ENCODE measurements at places on chromosomes 7 and 10.

DNA sequence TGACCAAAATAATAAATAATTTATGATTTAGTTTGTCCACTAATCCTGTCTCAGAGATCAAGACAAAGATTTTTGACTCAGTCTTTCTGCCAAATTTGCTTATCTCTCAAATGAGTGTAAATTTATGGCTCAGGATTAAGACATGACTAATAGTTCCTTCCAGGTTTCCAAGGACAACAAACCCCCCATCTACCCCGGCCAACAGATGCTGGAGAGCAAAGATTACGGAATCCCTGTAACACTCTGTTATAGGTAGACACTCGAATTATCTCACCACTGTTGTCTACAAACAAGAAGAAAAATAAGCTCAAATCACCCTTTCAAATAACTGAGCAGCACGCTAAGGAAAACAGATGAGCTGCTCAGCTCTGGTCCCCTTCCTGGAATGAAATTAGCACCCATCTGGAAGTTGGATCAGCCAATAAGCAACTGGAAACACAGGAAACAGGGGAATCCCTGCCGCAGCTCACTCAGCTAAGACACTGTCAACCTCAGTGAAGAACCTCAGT lies 56.8 kb upstream of the SVIL start:
- DNase-seq = peak; percentile 94

DNA sequence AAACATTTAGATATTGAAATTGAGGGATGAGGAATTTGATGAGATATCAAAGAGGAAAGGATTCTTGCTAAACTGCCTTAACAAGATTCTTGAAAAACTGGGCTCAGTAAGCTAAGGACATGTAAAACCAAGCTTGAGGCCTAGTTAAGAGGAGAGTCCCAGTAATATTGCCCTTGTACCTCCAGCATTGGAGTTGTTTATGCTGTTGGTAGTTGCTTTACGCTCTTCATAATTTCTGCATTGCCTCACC lies 156.1 kb upstream of the TRIM24 start:
- no peak for DNase-seq

DNA sequence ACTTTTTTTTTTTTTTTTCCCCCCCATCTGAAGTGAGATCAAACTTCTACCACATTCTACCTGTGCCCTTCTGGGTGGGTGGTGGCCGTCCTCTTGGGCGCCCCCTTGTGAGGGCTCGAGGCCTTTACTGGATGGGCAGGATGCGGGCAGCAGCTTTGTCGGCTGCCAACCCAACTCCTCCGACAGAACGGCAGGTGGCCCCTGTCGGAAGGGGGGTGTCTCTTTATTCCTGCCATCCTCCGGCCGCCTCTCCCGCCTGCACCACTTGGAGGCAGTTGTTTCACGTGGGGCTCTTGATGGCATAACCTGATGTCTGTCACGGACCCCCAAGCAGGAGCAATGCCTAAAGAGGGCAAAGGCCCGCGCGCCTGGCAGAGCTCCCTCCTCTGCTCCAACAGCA lies 31.0 kb downstream of the AMZ1 start:
- no peak for DNase-seq

DNA sequence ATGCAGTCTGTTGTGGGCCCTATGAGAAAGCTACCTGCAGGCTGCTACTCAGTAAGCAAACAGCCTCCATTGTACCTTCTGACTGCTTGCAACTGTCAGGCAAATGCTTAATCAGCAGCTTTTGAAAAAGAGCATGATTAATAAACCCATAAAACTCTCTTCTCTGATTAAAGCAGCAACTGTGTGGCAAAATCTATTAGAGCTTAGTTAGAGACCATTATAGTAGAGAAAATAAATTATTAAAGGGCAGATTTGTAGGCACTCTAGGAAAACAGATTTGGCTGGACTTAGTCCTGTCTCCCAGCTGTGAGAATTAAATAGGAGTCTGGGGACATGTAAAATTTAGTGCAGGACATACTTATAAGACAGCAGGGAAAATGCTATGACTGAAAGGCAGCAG lies 132.5 kb upstream of the WNT16 start:
- peak; percentile 56 for DNase-seq

DNA sequence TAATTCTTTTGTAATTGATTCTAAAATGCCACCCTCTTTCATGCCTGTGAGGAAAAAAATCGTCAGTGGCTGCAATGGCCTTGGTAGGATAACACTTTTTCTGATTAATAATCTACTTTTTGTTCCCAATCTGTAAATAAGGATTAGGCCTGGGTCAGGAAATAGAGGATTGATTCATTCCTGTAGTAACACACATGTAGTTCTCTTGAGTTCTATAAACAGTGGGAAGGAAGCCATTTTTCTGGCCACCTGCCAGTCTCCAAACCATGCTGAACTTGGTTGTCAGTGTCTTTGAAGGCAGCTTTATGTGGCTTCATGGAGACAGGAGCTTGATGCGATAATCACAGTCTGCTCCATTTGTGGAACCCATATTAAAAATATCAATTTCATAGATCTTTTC lies 169.3 kb upstream of the NFE2L3 start:
- no peak for DNase-seq

DNA sequence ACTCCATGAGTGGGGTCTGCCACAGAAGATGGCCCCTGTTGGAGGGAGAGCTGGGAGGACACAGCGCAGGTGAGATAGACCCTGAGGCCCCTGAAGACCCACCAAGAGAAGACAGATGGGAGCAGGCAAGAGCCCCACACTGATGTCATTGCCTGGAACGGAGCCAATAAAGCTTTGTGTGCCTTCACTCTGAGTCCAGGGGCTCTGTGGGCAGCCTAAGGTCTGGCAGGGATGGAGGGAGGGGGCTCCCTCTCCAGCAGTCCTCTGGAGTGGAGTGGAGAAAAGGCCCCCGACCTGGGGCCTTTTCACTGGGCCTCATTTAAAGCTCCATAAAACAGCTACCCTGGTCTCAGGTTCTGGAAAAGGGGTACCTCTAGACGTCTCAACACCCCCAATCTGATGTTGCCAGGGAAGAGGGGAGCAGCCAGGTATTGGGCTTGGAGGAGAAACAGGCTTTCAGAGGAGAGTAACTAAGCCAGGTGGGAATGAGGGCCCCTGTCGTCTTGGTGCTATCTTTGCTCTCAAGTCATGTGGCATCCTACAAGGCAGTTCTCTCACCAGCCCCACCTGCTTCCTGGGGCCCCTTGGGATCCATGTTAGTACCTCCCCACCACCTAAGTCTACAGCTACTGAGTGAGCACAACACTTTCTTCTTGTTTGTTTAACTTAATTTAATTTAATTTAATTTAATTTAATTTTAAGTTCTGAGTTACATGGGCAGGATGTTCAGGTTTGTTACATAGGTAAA lies 1.4 kb downstream of the C10orf62 start:
- DNase-seq = no peak

DNA sequence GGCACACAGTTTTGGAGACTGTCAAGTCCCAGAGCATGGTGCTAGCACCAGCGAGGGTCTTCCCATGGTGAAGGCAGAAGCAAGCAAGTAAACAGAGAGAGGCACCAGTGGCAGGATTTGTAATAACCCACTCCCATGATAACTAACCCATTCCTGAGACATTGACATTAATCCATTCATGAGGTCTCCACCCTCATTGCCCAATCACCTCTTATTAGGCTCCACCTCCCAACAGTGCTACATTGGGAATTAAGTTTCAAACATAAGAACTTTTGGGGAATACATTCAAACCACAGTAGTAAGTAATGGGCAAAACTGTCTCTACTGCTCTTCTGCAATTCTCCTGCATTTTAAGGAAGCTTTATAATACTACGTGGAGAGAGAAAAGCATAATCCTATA lies 193.6 kb downstream of the CACNA2D1 start:
- DNase-seq = no peak

DNA sequence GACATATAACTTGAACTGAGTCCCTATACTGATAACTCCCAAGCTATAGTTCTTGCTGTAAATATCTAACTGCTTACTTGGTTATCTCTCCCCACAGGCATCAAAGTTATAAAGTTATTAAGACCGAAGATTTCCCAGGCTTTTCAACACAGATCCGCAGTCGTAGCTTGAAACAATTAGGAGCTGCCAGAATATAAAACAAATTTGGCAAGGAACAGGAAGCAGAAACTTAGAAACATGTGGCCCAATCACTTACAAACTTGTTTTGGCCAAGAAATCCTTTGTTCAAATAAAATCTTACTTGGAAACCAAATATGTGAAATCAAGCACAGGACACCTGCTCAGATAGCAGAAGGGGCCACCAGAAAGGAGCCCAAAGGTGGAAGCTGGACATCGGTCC lies 9.0 kb downstream of the SLC16A12 start:
- peak; percentile 76 for DNase-seq

GRCh38 chr10:119199231-119199992 lies 8.0 kb upstream of the GRK5 start:
- peak; percentile 93 for DNase-seq

- peak; percentile 36 for DNase-seq
These were observed 59.0 kb downstream of the GNA12 start for GRCh38 chr7:2785071-2785500.

DNA sequence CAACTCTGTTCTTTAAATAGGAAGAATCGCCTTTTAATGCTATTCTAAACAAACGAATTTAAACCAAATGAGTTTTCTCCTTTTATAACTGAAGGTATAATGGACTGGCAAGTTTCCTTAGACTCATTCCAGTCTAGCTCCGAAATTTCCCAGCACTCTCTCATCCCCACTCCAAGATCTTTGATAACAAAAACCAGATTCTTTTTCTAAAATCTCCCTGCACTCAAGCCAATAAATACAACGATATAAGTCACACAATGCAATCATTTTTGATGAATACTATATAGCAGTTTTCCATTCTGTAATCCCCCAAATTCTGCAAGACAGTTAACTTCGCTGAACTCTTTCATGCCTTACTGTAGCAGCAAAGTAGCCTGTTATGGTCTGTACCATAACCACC lies 1.9 kb downstream of the OGA start:
- DNase-seq = peak; percentile 48

GRCh38 chr7:51456431-51457060 lies 139.9 kb upstream of the COBL start:
- no peak for DNase-seq

Measured in muscle of leg (tissue), 16 donors.